ENCODE measurements at places on chromosomes 2 and 18.
A peak's percentile ranks its signal among the peaks of the same experiment; 100 is the strongest.

DNA sequence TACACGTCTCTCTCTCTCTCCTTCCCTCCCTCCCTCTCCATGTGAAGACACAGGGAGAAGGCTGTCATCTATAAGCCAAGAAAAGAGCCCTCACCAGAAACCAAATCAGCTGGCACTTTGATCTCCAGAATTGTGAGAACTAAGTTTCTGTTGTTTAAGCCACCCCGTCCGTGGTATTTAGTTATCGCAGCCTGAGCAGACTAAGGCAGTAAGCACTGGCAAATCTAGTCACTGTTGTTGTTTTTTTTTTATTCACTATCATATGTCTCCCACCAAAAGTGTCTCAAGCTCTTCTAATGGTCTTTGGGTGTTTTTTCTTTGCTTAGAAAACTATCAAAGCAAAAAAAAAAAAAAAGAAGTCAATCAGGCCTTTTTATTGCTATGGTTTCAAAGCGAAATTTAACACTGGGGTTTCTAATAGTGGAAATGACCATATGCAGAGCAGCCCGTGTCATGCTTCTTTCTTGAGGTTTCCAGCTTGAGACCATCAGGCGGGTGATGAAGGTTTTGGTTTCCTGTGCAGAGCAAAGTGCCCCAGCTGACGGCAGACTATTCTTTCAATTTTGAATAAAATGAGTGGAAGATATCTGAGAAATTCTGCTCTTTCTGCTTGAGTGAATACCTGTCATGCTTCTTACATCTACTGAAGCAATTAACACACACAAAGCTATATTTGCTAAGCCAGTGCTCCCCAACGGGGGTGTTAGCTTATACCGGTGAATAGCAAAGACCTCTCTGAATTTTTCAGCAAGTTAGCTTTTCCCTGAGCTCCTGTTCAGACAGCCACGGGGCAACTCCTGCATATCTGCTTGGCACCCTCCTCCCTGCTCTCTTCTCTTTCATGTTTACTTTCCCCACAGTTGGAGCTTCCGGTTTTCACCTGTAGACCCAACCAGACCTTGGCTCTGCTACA is 394.1 kb upstream of the ATP5MC3 start:
- DNase-seq, result no peak

GRCh38 chr2:135490376-135490775 is 40.6 kb downstream of the ZRANB3 start:
- peak; percentile 47 for DNase-seq

DNA sequence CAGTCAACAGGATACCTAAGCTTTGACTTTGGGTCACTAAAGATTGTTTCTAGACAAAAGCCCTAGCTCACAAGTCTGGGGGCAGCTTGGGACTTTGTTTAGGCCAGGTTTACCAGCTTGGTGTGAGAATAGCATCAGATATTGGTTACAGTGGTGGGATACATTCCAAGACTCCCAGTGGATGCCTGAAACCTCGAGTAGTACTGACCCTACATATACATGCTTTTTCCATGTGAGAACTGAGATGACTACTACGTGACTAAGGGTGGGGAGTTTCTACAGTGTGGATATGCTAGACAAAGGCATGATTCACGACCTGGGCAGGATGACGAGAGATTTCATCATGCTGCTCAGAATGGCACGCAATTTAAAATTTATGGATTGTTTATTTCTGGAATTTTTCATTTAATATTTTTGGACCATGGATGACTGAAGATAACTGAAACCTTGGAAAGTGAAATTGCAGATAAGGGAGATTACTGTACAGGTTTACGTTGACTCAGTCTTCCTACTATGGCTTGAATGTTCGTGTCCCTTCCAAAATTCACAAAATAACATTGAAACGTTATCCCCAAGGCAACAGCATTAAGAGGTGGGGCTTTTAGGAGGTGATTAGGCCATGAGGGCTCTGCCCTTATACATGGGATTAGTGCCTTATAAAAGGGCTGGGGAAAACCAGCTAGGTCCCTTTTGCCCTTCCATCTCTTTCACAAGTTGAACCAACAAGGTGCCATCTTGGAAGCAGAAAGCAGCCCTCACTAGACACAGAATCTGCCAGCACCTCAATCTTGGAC is 50.2 kb upstream of the CTAGE1 start:
- peak; percentile 92 for DNase-seq

GRCh38 chr18:6561862-6562291 is 147.2 kb upstream of the L3MBTL4 start:
- DNase-seq, result no peak

- DNase-seq, result no peak
These were observed at the start of gene PTPN18 for GRCh38 chr2:130355578-130356431. PTPN18 (plus strand) TSS chr2:130356056; CDS start chr2:130356108, 52 bp downstream.

DNA sequence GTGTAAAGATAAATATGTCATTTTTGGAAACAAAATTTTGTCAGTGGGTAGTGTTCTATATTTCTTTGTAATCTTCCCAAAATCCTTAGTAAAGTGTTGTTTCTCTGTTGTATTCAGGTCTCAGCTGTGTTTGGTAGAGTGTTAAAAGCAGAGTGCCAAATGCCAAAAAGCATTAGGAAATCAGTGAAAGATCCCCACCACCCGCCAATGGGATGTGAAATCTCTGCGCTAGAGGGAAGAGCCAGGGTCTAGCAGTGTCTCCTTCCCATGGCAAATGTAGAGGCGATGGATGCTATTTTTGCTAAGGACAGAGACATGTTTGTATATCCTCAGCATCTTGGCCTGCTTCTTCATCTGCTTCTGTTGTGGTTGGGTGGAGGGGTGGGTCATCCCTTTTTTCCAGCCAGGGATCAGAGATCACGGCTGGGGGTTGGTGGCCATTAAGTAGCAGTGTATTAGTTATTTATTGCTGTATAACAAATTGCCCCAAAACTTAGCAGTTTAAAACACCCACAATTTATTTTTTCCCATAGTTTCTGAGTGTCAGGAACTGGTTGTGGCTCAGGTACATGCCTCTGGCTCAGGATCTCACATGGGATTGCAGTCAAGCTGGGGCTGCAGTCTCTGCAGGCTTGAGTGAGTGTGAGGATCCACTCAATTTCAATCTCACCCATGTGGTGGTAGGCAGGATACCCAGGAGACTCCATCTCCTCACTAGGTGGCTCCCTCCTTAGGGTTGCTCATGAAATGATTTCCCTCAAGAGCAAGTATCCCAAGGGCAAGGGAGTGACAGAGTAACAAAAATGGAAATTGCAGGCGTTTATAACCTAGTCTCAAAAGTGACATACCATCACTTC is 211.9 kb downstream of the MYCN start:
- DNase-seq, result no peak
